CD4-positive, alpha-beta T cell treated with Interleukin-21 for 1 hour (primary cell): ENCODE measurements at places on chromosomes 1 and 21.

GRCh38 chr1:99264201-99265021 lies at the start of gene PLPPR4:
Gene PLPPR4, plus strand, starts transcription at chr1:99264492. Its CDS starts 102 bp downstream, at chr1:99264594.
- no peak for DNase-seq

DNA sequence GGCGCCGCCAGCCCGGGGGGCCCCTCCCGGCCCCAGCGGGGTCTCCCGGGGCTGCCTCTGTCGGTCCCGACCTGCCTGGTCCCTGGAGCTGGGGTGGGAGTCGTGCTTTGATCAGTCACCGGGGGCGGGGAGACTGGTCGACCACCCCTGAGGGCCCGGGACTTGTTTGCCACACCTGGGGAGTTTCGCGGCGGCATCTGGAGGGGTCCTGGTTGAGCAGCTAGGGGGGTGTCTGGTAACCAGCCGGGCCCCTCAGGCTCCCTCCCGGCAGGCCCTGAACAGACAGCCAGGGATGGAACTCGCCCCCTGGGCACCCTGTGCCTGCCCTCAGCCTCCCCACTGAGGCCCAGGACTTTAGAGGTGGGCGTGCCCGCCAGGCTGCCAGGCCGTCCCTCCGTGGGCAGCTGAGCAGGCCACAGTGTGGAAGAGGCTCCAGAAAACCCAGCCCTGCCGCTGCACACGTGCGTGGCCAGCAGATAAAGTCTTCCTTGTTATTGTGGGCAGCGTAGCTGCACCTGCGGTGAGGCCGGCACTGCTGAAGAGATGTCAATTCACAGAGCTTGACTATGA lies 13.3 kb upstream of the SAMD11 start:
- no peak for DNase-seq

DNA sequence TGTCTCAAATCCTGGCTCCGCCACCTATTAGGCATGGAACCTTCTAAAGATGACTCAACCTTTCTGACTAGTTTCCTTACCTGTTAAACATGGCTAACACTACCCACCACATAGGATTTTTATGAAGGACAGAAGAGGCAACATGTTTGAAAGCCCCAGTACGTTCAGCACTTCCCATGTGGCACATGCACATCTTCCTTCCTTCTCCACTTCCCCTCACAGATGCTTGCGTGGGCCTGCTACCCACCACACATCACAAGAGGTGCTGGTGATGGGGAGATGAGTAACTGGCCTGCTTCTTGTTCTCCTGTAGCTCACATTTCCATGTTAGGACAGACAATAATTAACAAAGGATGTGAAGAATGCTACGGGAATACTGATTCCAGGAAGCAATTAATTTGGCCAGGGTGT lies 7.1 kb downstream of the ZBTB21 start:
- DNase-seq = no peak

DNA sequence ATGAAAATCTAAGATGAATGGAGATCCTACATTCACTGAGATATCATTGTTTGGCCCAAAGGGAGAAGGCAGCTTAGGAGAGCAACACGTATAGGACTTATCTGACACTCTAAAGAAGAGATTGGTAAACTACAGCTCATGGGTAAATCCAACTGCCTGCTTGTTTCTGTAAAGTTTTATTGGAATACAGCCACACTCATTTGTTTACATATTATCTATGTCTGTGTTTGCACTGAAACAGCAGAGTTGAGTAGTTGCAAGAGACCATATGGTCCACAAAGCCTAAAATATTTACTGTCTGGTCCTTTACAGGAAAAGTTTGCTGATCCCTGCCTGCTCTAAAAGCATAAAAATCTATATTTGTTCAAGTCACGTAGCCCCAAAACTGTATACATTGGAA lies 14.3 kb upstream of the LRRC53 start:
- DNase-seq = no peak

DNA sequence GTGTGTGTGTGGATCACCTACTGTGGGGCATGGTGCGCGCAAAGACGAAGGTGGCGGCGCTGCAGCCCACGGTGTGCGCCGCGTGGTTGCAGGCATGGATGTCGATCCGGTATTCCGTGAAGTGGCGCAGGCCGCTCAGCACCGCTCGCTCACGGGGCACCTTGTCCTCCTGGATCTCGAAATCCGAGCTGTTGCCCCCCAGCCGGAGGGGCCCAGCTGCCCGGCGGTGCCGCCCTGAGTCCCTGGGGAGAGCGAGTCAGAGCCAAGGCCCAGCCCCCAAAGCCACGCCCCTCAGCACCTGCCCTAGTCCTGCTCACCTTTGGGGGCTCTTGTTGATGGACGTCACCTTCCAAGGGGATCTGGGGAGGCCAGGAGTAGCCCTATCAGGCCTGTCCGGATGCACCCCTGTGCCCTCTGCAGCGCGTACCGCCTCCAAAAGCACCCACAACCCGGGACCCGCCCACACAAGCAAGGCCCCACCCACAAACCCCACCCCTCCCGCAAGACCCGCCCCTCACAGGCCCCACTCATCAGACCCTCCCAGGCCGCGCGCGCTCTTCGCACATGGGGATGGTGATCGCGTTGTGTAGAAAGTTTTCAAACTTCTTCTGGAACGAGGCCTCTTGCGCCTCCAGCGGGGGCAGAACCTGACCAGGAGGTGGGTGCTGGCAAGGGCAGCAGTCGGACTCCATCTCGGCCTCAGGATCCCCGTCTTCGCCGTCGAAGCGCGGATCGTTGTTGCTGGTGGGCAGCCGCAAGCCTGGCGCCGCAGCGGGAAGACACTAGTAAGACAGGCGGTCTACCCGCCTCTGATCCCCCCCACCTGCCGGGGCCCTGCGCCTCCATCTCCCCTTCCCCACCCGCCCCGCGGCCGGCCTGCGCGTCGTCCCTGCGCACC lies 13.6 kb downstream of the INSRR start:
- DNase-seq = peak; percentile 38

GRCh38 chr1:173050865-173051264 lies at the start of gene TNFSF18:
Gene TNFSF18, minus strand, starts transcription at chr1:173050941. Its CDS starts 45 bp downstream, at chr1:173050896.
- DNase-seq = peak; percentile 6

DNA sequence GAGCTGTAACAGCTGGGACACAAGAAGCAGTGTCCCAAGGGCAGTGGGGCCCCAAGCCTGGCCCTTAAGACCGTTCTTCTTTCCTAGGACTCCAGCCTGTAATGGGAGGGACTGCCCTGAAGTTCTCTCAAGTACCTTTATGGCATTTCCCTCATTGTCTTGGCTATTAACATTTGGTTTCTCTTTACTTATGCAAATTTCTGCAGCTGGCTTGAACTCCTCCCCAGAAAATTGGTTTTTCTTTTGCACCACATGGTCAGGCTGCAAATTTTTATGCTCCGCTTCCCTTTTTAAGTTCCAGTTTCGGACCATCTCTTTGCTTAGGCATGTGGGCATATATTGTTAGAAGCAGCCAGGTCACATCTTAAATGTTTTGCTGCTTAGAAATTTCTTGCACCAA lies 3.1 kb upstream of the MROH9 start:
- DNase-seq = no peak

DNA sequence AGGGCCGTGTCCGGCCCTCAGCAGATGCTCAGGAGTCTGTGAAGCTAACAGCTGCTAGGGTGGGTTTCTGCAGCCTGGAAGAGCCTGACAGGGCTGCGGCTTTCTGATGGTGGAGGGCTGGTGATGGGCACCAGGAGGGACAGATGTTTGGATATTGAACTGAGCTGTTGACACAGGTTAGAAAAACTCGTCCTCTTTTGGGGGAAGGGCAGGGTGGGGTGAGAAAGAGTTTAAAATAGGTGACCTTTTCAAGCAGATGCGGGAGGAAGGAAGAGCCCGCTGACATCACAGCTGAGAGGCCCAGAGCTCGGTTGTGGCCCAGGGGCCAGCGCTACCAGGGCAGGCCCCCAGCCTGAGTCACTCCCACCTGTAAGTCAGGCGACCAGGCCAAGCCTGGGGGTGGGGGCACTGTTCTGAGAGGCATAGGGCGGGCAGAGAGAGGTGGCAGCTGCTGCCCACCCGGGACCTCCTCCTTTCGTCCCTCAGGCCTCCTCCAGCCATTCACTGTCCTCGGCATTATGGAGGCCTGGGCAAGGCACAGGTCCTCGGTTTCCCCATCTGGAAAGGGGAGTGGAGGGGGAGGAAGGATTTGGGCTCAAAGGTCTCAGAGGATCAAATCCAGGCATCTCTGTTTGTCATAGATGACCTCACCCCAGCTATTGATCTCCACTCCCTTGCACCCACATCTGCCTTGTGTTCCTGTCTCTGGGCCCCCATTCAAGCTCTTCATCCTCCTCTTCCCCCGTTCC lies 32.3 kb upstream of the ID3 start:
- DNase-seq = no peak

DNA sequence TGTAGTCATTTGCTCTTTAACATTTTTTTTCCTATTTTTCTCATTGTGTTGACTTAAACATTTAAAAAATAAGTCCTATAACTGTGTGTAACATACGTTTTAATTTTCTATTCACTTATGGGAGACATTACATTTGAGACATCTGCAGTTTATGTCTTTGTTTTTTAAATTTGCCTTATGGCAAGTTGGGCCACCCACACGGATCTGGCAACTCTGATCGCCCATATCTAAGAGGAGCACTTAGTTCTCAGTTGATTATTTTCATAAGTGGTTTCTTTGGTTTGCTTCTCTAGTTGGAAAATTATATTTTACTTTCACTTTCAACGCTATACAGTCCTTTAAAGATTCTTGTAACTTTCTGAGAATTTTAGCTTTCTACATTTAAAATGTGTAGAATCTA lies 13.8 kb upstream of the ZNF124 start:
- no peak for DNase-seq

- no peak for DNase-seq
These were observed 75.4 kb upstream of the LRRC7 start for GRCh38 chr1:69492286-69492685.

GRCh38 chr1:54518489-54518888 lies 29.5 kb upstream of the ACOT11 start:
- no peak for DNase-seq

DNA sequence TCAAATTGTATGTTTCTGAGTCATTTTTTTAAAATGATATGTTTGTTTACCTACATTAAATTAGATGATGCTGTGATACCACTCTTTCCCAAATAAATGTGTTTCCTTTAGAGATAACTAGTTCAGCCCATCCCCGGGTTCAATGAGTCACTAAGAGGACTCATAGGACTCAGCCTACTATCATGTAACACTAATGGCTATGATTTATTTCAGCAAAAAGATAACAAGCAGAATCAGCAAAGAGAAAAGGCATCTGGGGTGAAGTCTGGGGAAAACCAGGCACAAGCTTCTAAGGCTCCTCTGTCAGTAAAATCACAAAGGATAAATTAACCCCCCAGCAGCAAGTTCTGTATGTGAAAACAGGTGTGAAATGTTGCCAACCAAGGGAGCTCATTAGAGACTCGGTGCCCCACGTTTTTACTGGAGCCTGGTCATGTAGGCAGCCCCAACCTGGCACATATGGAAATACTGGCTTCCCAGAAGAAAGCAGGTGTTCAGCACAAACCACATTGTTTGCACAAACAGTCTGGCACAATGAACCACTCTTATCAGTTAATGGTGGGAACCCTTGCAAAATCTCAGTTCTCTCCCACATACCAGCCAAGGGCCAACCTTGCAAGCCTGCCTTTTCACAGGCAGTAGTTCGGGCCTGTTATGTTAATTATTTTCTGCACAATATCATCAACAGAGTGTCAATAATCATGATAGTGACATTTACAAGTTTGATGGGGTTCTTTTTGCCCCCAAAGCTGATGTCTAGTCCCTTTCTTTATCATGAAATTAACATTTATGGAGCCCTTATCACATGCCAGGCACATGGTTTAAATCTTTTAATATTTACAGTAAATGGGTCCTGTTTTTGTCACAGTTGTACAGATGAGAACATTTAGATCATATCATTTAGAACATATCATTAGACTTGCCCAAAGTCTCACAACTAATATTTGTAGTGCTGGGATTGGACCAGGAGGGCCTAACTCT lies 23.1 kb upstream of the CNN3 start:
- no peak for DNase-seq

- no peak for DNase-seq
These were observed 8.8 kb downstream of the ETV3L start for GRCh38 chr1:157090771-157091170.

GRCh38 chr21:32844653-32845436 lies 73.3 kb upstream of the PAXBP1 start:
- DNase-seq = no peak

DNA sequence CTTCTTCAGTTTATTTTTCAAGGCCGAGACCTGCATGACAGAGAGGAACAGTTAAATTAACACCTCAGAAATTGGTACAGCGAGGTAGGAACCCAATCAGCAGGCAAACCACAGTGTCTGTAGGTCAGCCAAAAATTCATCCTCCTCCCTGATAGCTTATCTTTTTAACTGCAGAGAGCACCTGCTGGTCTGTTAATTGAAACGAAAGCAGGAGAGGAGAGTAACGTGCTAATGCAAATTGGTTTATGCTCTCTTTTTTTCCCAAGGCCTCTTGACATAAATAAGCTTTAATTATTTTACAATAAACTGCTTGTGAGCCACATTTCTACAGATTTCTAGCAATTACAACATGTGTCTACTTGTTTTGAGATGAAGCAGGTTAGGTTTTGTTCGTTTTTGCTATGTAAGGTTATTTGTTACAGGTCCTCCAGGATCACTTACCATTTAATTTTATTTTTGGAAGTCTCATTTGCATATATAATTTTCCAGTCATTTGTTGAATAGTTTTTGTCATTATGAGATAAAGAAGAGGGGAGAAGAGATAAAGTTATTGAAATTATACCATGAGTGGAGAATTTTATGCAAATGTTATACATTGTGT lies 179.9 kb downstream of the DENND1B start:
- DNase-seq = no peak

- DNase-seq = peak; percentile 11
These were observed 749 bp downstream of the AKIRIN1 start for GRCh38 chr1:38991638-38992411.

DNA sequence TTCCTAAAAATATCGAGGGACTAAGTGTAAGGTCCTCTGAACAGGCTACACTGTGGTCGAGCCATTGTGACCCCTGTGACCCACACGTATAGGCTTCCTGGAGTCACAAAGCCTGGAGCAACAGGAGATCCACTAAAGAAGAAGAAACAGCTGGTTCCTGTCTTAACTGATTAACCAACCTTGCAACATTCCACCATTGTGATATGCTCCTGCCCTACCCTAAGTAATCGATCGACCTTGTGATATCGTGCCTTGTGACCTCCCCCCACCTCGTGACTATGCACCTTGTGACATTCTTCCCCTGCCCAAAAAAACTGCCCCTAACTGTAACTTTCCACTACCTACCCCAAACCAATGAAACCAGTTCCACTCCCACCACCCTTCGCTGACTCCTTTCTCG lies 304.6 kb upstream of the FAM78B start:
- DNase-seq = no peak

DNA sequence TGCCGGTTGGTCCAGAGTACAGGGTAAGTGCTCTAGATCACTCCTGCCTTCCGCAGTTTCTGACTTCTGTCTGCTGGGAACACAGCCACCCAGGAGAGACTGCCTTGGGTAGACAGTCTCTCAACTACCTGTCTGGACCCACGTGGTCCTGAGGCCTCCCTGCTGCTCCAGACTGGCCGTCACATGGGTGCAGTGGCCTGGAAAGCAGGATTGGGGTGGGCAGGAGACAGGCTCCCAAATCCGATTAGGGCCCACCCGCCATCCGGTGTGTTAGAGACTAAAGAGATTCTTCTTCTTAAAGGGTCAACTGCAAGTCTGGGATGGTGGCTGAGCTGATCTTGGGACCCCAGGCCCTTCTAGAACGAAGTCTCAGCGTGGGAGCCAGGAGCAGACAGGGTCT lies 105.5 kb downstream of the EBNA1BP2 start:
- no peak for DNase-seq

- no peak for DNase-seq
These were observed 324.4 kb downstream of the AJAP1 start for GRCh38 chr1:4978660-4979390.
